ENCODE measurements at places on chromosomes 11 and 22.

GRCh38 chr11:124195189-124195734, 12.1 kb downstream of the OR10D3 start:
- no peak for DNase-seq

DNA sequence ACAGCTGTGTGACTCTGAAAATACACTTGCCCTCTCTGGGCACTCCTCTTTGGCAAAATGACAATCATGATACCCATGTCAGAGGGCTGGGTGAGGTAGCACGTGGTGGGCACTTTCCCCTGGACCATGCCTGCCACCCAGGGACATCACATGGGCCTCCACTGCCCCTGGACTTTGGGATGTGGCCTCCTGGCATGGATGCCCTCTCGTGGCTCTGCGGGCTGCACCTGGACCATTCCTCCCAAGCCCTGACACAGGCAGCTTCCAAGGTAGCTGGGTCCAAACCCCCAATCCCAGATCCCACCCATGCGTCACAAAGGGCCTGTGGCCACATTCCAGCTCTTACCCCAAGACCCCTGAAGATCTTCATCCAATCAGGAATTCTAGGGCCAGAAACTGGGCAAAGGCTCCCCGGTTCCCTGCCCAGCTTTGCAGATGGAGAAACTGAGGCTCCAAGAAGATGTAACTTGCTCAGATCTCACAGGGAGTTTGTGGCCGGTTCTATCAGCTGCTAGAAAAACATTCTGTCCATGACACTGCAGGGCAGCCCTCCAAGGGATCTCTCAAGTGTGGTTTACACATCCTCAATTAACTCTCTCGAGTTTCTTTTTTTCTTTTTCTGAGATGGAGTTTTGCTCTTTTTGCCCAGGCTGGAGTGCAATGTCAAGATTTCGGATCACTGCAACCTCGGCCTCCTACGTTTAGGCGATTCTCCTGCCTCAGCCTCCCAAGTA, 35.4 kb upstream of the CYB5R3 start:
- no peak for DNase-seq

DNA sequence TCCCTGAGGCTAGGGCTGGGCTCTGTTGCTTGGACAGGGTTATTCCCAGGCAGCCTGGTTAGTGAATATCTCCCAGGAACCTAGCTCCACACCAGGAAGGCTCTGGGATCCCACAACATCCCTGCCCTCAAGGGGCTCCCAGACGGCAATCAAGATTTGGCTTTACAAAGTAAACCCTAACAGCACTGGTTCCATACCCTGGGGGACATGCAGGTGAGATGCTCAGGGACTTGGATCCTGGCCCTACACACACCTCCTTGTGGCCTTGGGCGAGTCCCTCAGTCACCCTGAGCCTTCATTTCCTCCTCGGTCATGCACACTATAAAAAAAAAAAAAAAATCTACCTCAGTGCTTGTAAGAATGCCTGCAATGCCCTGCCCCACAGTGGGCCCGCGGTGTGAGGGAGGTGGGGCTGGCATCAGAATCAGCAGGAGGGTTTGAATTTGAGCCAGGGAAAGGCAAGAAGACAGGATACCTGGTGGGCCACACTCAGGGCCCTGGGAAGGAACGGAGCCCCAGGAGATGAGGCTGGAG, 86.3 kb downstream of the MORC2 start:
- DNase-seq = no peak

- no peak for DNase-seq
These were observed 27.6 kb downstream of the CHKA start for GRCh38 chr11:68093565-68093964.

GRCh38 chr11:92276773-92277172, 52.2 kb downstream of the FAT3 start:
- DNase-seq = no peak

- no peak for DNase-seq
These were observed 6.0 kb downstream of the SCARF2 start for GRCh38 chr22:20431511-20432192.

GRCh38 chr11:92929653-92930052, 39.8 kb upstream of the MTNR1B start:
- DNase-seq = no peak

All from CD8-positive, alpha-beta memory T cell (primary cell).